ENCODE measurements at places on chromosomes 13 and 19. TPM values are rescaled to one million over a fixed set of nuclear protein-coding genes. Genes with fewer than 3 reads are reported as not detected.

- H3K27ac ChIP-seq: no peak overlapping the region
- H3K36me3 ChIP-seq: no peaks in the 10 kb centered on the region
These were observed 156.4 kb upstream of the FREM2 start for GRCh38 chr13:38530492-38530891.

DNA sequence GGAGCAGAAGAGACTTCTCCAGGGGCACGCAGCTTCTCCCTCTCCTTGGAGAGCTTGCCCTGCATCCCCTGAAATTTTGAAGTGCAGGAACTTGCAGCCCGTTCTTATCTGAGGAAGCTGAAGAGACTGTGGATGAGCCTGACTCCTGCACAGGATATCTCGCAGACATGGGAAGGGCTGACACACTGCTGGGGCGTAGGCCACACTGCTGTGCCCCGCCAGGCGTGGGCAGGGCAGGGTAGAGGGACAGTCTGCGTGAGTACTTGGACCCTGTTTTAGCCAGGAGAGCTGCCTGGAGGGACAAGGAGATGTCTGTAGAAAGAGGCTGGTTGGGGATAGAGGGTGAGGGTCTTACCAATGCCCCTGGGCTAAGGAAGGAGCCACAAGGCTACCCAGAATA lies 353.7 kb upstream of the NBEA start:
- no peak for DNase-seq
- no peaks in the 10 kb centered on the region for H3K27me3 ChIP-seq
- no peaks in the 10 kb centered on the region for H3K36me3 ChIP-seq
- H3K4me1 ChIP-seq: peaks cover 5% of the 10 kb centered on the region

DNA sequence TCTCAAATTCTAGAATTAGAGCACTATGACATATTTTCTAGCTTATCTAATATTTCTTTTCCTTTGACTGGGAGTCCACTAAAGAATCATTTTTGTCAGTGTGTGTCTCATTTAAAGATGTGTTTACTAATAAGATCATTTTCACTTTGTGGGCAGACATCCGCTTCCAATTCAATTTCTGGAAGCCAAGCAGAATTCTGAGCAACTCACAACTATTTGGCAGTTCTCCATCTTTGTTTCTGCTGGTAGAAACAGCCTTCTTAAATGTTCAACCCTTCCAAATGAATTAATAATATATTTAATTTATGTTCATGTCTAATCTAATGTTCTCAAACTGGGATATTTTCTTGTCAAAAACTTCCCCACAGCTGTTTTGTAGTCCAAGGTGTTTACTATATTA lies 411.8 kb downstream of the KCTD12 start:
- H3K36me3 ChIP-seq: no peaks in the 10 kb centered on the region
- H3K4me3 ChIP-seq: no peak overlapping the region
- DNase-seq: no peak
- no peaks in the 10 kb centered on the region for H3K4me1 ChIP-seq

DNA sequence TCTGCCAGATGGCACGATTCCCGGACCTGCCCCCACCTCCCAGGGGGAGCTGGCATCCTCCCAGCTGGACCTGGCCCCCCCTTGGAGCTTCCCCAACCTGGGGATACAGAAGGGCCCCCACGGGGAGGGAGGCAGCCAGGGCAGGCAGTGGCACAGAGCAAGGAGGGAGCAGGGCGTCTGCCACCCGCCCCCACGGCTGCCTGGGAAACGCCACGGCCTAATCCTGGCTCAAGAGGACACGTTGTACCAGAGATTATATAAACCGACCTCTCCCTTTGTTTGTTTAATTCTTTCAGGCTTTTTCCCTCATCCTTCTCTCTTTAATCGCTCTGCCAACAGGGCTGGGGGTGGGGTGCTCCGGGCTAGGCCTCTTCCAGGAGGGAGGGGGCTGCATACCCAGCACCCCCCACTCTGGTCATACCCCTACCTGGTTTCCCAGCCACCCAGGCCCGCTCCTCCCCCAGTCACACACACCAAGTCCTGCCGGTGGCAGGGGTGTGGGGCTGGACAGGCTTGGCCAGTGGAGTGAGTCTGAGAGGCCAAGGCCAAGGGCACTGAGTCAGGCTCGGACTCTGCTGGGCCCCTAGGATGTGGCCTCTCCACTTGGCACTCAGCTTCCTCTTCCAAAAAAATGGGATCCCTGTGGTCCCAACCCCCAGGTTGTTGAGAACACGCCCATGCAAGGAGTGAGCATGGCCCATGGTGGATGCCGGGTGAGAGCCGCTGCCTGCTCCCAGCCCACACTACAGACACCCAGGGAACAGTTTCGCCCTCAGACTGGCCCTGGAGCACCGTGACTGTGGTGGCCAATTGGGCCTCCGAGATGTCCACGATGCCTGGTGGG lies 29.5 kb upstream of the NFIC start:
- no peaks in the 10 kb centered on the region for H3K36me3 ChIP-seq
- DNase-seq: peak; percentile 84
- H3K4me3 ChIP-seq: no peak overlapping the region
- no peaks in the 10 kb centered on the region for H3K27me3 ChIP-seq

GRCh38 chr13:86425170-86425815 lies 626.1 kb upstream of the SLITRK6 start:
- no peaks in the 10 kb centered on the region for H3K36me3 ChIP-seq
- no peak overlapping the region for H3K27ac ChIP-seq
- DNase-seq: no peak
- no peaks in the 10 kb centered on the region for H3K4me1 ChIP-seq

GRCh38 chr19:10885201-10886169 lies 14.1 kb downstream of the CARM1 start:
- no peaks in the 10 kb centered on the region for H3K27me3 ChIP-seq
- no peak for DNase-seq
- peaks cover 94% of the 10 kb centered on the region for H3K4me1 ChIP-seq
- peak overlapping the region; percentile 98 for H3K27ac ChIP-seq

GRCh38 chr19:53873773-53874605 lies 6.3 kb downstream of the MYADM start:
- H3K4me1 ChIP-seq: peaks cover 9% of the 10 kb centered on the region
- no peaks in the 10 kb centered on the region for H3K36me3 ChIP-seq
- DNase-seq: no peak
- no peak overlapping the region for H3K4me3 ChIP-seq
- H3K27ac ChIP-seq: no peak overlapping the region

- no peaks in the 10 kb centered on the region for H3K27me3 ChIP-seq
- no peaks in the 10 kb centered on the region for H3K36me3 ChIP-seq
- peak overlapping the region; percentile 22 for H3K27ac ChIP-seq
- H3K4me1 ChIP-seq: no peaks in the 10 kb centered on the region
These were observed 38.8 kb upstream of the GATAD2A start for GRCh38 chr19:19366434-19367396.

GRCh38 chr19:29851769-29852521 lies 40.2 kb downstream of the CCNE1 start:
- H3K27ac ChIP-seq: no peak overlapping the region
- no peak for DNase-seq
- H3K27me3 ChIP-seq: no peaks in the 10 kb centered on the region
- H3K4me1 ChIP-seq: no peaks in the 10 kb centered on the region

The CEACAM16 gene
- total RNA-seq: not detected

The INAFM1 gene
- total RNA-seq: 7.4 TPM

The SAFB gene
- 60.0 TPM for total RNA-seq

The ZNF766 gene
- total RNA-seq: 6.6 TPM

The FXYD3 gene
- total RNA-seq: not detected

The CDX2 gene
- not detected for total RNA-seq

The ADAMTSL5 gene
- total RNA-seq: 6.5 TPM

The MEIOSIN gene
- total RNA-seq: not detected

The HIPK4 gene
- total RNA-seq: not detected
